ENCODE measurements at places on chromosomes 2 and 18.

DNA sequence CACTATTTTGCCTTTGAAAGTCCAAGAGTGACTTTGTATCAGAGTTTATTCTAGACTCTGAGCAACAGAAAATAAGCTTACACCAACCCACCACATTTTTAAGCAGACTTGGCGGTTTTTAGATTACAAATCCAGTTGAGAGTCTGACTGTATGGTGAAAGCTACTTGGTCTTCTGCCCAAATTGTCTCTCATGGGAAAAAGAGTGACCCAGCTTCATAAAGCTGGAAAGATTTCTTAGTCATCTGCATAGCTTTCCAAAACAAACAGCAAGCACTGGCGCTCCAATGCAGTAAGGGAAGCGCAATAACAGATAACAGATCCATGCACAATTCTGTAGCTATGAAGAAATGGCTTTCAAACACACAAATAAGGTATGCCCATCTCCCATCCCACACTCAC is 7.1 kb downstream of the DSG1 start:
- no peak for DNase-seq

DNA sequence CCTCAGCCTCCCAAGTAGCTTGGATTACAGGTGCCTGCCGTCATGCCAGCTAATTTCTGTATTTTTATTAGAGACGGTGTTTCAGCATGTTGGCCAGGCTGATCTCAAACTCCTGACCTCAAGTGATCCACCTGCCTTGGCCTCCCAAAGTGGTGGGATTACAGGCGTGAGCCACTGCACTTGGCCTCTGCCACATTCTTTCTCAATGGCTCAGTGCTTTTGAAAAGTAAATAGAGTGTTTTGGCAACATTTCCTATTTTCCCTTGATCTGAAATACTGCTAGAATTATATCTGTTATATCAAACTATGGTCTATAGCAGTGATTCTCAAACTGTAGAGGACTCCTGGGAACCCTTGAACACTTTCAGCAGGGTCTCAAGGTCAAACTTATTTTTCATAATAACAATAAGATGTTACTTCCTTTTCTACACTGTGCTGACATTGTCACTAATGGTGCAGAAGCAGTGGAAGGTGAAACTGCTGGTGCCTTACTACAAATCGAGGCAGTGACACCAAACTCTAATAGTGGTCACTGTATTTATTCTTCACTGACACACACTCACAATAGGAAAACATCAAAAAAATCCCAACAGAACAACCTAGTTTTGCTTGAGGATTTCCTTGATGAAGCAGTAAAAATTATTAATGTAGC is 10.6 kb downstream of the DAW1 start:
- DNase-seq: no peak

- no peak for DNase-seq
Measured at GRCh38 chr2:42360493-42360889, 526 bp downstream of the COX7A2L start.

DNA sequence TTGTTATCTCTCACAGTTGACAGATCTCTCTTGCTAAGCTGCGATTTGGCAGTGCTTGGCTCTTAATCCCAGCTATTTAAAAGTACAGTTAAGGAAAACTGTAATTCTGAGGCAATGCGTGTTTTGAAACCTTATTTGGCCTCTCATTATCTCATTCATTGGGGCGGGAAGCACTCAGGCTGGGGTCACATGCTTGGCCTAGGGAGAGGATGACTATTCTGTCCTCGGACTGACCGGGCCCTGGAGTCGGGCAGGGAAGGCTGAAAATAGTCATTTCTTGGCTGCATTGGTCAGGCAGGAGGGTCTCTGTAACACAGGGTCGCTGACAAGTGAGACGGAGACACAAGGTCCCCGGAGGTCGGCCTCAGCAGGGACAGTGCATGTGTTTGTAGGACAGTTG is 20.2 kb upstream of the EMILIN2 start:
- no peak for DNase-seq

DNA sequence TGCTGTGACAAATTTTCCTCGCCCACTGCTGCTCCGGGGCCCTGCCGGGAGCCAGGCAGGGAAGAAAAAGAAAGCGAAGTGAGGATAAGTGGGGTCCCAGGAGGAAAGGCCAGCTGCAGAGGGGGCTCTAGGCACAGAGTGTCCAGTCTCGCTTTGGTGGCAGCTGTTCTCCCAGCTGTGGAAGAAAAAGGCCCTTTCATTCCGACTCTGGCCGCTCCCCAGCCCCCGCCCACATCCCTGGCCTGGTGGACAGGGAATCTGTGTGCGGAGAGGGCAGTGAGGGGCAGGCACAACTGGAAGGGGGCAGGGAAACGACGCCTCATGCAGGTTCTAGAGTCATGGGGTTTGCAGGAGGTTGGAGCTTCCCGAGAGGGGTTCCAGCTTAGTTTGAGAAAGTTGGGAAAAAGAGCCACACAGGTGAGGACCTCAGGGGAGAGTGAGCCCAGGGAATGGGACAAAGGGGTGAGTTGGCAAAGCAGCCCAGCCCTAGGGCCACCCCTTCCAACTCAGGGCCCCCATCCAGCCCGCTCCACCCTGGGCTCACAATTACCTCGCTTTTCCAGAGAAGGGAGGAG is 1.8 kb downstream of the RTKN start:
- no peak for DNase-seq

GRCh38 chr2:82511894-82512293 is 1947.2 kb downstream of the SUCLG1 start:
- no peak for DNase-seq

- DNase-seq: no peak
Measured at GRCh38 chr2:106012591-106013347, 181.3 kb downstream of the UXS1 start.

DNA sequence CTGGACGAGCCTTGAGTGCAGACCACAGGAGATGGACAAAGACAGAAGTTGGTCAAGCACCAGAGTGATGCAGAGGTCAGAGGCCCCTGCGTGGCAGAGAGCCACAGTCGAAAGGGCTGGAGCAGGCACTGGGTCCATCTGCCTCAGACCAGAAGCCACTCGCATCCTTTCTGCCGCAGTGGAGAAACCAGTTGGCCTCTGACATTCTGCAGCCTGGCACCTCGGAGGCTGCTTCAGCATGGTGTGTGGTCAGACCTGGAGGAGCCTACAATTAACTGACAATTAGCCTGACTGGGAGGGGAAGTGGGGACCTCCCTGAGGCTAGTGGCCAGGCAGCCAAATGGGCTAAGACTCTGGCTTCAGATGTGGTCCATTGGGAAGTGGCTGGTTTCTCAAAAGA is 111.1 kb downstream of the SGPP2 start:
- DNase-seq: no peak

DNA sequence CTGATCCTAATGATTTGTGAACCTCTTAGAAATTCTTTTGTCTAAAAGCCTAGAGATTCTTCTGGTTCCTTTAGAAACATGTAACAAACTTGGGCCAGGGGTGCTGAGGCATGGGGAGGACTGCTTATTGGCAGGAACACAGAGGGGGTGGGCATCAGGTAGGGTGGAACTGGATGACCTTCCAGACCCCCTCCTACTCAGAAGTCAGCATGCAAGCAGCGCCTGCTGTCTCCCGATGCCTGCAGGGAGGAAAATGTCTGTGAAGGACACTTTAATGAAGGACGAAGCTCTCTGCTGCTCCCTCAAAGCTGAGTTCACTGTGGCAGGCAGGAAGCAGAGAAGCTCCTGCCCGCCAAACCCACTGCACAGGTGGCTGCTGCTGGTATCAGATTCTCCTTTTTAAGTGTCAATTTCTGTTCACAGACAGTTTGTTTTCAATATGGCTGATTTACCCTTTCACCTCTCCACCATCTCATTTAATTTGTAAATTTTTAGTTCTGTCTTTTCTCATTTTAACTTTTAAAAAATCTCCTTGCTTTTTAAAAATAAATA is 19.4 kb downstream of the COA5 start:
- no peak for DNase-seq

DNA sequence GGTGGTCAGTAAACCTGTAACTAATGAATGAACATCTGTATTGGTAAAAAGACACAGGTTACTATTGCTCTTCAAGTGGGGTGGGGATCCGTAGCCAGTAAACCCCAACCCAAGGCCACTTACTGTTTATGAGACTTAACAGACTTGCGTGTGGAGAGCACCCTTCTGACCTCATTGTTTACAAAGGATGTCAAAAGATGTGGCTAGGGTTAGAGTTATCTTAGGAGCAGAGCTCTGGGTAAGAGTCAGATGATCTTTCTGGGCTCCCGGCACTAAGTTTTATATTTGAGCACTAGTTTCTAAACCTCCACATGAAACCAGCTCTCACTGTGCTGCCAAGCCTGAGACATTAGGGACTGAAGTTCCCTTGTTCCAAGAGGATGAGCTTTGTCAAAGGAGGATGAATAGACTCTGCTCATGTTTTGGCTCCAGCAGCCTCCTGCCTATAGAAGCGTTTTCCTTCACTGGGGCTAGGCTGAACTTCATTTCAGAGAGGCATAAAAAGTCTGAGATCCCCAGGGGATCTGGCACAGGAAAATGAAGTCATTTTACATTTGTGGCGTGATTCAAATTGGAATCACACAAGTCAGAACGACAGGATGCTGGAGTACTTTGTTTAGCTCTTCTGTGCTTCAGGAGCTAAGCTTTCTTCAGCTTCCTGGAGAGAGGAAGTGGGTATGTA is 403.1 kb upstream of the TRIB2 start:
- DNase-seq: no peak

- DNase-seq: no peak
Measured at GRCh38 chr2:69770193-69770702, 28.3 kb downstream of the ANXA4 start.

DNA sequence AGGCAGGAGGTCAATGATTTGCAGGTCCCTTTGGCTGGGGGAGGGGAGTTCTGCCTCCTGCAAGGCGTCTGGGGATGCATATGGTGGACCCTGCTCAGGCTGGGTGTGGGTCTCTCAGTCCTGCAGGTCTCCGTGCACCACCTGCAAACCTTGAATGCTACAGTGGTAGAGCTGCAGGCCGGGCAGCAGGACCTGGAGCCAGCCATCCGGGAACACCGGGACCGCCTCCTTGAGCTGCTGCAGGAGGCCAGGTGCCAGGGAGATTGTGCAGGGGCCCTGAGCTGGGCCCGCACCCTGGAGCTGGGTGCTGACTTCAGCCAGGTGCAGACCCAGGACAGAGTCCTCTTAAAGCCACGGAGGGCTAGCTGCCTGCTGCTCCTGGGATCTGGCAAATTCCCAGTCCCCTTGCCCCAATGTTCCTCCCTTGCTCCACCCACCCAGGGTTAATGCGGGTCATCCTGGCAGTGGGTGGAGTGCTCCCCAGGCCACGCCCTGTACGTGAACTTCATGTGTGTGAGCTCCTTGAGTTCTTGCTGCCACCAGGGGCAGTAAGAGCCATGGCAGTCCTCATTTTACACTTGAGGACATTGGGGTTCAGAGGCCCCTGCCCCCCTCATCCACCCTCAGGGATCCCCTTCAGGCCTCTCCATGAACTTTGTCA is 3.1 kb downstream of the PROM2 start:
- DNase-seq: no peak

DNA sequence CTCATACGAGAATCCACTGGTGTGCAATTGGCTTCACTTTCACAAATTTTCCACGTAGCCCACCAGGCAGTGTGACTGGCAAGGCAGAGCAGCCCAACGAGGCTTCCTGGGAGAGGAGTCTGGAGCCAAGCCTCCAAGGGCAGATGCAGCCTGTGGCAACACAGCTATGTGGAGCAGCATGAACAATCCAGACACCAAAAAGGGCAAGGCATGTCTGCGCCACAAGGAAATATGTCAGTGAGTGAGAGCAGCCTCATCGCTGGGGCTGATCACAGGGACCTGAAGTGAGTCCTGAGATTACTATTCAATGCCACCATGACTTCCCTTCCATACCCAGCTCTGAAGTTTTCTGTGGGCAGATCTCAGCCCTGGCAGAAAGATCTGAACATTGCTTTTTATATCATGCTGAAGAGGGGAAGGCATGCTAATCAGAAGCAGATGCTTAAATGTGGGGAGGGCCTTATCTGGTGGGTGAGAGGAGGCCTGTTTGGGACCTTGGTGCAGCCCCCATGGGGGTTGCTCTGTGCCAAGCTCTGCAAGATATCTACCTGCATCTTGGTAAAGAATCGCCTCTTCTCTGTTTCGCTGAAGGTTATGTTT is 40.0 kb upstream of the PUM2 start:
- no peak for DNase-seq

DNA sequence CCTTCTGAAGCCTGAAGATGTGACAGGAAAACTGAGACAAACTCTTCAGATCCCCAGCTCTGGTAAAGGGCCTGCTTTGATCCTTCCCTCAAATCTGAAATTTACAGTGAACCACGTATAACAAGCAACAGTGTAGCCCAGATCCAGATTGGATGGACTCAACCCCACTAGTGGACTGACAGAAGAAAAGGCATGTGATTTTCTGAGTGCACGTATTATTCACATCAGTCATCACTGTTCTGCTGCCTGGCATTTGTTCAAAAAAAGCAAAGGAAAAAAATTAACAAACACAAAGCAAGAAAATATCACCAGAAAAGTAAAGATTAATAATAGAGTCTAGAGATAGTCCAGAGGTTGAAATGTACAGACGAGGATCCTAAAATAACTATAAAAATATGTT is 87.6 kb downstream of the CYRIA start:
- DNase-seq: no peak

- no peak for DNase-seq
Measured at GRCh38 chr2:109284826-109285225, 155.8 kb downstream of the SH3RF3 start.

GRCh38 chr2:15082105-15083058 is 449.9 kb downstream of the LRATD1 start:
- DNase-seq: no peak

DNA sequence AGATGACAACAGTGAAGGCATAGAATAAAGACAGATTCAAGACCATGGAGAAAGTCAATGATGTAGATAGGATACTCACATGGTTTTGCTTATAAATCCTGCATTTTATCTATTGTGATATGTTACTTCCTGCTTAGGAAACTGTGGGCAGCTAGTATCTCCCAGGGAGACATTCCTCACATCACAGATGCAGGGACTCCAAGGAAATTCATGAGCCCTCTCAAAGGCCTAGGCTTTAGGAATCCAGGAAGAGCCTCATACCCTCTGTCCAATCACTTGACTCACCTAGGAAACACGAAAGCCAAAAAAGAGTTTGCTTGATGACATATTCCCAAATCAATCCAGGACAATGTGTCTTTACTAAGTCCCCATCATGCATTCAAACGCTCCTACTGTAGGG is 247.8 kb upstream of the KLHL29 start:
- no peak for DNase-seq

DNA sequence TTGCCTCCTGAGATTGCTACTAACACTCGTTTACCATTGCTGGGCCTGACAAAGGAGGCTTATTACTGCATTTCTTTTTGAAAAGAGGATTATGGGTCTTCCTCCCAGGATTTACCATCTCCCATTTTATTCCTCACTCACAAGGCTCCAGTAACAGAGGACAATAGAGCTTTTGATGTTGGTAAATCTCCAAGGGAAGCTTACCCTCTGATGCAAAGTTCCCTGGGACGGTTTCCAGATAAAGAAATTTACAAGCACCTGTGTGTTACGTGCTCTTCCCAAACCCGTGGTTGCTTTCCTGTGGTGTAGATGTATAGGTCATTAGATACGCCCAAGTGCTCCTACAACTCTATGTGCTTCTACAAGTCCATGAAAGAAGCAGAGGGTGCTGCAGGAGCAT is 17.1 kb downstream of the VSNL1 start:
- DNase-seq: no peak

- no peak for DNase-seq
Measured at GRCh38 chr18:12842459-12843380, 41.3 kb downstream of the PTPN2 start.

Data from stimulated activated CD8-positive, alpha-beta memory T cell treated with anti-CD3 and anti-CD28 coated beads, Interleukin-4, amount 100 ng/mL, for 4 hours (primary cell).